ENCODE measurements at places on chromosomes 3 and 15.
A peak's percentile ranks its signal among the peaks of the same experiment; 100 is the strongest.

- DNase-seq = no peak
Observed at GRCh38 chr3:58241306-58242044, 3.9 kb downstream of the ABHD6 start.

DNA sequence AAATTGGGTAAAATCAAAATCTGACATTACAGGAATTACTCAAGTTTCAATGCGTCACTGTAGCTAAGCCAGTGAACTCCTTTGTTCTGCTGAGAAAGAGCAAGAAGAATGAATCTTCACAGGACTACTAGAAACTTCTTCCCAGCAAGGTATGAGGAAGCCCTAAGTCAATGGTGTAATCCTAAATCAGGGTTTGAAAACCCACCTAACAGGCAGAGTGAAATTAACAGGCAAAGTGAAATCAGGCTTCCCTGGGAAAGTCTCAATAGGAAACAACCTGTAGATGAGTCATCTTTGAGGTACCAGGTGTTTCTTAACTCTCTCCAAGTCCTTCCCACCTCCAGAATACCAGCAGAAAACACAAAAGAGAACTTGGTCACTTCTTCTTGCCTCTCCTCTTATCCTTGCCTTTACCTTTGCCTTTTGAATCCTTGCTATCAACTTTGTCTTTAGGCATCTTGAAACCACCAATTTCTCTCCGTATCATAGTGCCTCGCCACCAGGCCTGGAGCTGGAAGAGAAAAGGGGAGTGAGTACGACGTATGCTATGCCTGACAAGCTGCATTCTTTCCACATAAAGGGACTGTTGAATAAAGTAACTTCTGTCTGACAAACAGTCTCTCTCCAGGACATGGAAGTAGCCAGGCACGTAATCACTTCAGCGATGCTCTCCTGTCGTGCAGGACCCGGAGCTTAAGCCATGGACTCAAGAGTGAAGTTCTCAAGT lies 60.6 kb upstream of the RPL35A start:
- no peak for DNase-seq

GRCh38 chr3:40299130-40299720 lies 10.3 kb upstream of the EIF1B start:
- DNase-seq = no peak

DNA sequence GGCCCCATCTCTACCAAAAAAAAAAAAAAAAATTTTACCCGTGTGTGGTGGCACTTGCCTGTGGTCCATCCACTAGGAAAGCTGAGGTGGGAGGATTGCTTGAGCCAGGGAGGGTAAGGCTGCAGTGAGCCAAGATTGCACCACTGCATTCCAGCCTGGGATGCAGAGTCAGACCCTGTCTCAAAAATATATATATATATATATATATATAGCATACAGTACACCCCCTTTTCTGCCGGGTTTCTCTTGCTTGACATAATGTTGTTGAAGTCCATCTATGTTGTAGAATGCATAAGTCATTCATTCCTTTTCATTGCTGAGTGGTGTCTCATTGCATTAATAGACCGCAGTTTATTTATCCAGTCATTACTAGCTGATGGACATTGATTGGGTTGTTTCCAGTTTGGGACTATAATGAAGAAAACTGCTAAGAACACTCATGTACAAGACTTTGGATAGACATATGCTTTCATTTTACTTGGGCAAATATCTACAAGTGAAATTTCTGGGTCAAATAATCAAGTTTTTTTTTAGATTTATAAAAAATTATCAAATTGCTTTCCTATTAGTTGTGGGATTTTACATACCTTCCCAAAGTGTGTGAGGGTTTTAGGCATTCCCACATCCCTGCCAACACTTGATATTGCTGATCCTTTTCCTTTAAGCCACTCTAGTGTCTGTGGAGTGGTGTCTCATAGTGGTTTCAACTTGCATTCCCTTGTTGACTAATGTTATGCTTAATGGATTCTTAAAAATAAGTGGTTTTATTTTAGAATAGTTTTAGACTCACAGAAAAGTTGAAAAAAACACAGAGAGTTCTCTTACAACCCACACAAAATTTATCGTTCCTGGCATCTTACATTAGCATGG lies 2.1 kb upstream of the PRR20G start:
- no peak for DNase-seq

- no peak for DNase-seq
Observed at GRCh38 chr3:72432246-72432645, 416.0 kb downstream of the SHQ1 start.

GRCh38 chr15:46088486-46089445 lies 453.9 kb downstream of the SQOR start:
- DNase-seq = no peak

DNA sequence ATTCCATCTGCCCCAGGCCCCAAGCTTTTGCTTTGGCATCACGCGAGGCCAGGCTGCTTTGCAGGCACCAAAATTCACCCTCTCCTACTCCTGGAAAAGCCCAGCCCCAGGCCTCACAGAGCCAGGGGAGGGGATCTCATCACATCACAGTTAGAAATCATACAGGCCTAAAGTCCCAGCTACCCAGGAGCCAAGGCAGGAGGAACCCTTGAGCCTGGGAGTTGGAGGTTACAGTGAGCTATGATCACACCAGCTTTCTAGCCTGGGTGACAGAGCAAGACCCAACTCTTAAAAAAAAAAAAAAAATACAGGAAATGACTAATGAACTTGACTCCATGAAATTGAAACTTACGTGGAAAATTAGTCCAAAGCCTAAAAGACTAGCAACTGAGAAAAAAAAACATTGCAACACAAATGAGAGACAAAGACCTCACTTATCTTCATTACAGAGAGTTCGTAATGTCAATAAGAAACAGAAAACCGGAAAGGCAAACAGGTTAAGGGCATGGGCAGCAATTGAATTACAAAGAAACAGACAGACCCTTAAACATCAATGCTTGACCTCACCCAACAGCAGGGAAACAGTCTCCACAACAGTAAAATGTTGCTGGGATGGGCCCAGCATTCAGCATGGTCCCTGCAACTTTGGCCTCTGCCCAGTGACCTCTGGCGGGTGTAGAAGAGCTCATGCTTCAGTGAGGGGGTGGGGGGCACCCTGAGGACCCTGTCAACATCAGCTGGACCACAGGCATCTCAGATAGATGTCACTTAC lies 151.5 kb downstream of the LRRK1 start:
- peak; percentile 5 for DNase-seq

DNA sequence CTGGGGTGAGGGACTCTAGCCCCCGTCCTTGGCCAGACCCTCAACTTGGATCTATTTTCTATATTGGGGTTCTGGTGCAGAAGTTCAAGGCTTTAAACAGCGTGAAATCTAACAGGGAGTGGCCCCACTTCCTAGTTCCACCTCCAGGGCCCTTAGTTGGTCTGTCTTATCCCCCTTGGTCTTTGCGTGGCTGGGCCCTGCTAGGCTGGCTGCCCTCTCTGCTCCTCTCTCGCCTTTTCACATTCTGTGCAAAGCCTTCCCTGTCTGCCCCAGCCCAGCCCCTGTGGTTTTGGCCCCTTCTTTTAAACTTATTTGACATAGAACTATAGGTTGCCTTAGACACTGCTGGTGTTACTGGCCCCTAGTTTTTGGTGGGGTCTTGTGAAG lies 5.6 kb downstream of the PPCDC start:
- no peak for DNase-seq

DNA sequence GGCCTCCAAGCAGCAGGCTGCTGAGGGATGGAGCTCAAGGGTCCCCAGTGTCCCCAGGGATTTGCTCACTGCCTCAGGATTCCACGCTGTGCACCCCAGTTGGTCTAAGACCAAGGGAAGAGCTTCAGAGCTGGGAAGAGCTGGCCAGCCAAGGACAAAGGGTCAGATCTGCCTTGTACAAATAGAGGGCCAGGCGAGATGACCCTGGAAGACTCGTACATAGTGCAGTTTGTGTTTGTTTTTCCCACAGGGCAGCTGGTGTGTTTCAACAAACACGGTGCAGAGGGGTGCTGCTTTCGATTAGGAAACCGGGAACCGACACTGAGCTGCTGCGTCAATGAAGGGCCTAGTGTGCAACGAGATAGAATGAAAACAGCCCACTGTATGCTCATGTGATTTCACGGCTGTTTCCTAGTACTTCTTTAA lies 56.1 kb upstream of the TRPM1 start:
- no peak for DNase-seq

- DNase-seq = peak; percentile 38
Observed at GRCh38 chr3:38834110-38834509, 18.1 kb upstream of the SCN10A start.

DNA sequence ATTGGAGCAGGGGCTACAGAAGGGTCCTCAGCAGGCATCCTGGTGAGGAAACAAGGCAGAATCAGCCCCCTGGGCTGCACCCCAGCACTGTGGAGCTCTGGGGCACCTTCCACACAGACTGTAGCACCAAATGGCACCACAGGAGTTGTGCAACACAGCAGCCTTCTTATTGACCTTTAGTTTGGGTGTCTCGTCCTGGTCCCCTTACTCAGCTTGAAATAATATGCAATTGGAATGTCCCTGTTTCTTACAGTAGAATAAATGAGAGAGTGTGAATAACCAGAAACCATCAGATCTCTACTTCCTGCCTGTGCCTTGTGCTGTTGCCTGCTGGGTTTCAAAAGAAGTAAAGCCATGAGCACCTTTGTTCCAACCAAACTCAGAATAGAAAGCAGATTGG lies 44.5 kb downstream of the RPLP1 start:
- DNase-seq = no peak

DNA sequence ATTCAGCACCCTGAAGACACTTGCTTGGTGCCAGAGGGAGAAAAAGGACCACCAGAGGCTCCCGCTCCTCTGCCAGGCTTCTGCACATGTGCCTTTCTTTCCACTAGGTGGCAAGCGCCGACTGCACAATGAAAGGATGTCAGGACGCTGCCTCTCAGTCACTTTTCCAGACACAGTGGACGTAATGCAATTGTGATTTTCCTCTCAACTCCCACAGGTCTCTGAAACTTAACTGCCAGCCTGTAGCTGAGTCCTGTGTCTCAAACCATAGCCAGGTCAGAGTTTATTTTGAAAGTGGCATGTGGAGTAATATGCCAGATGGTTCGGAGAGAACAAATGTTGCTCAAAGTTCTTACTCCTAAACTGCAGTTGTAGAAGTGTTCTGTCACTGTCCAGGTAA lies 162.9 kb downstream of the ITPR1 start:
- no peak for DNase-seq

DNA sequence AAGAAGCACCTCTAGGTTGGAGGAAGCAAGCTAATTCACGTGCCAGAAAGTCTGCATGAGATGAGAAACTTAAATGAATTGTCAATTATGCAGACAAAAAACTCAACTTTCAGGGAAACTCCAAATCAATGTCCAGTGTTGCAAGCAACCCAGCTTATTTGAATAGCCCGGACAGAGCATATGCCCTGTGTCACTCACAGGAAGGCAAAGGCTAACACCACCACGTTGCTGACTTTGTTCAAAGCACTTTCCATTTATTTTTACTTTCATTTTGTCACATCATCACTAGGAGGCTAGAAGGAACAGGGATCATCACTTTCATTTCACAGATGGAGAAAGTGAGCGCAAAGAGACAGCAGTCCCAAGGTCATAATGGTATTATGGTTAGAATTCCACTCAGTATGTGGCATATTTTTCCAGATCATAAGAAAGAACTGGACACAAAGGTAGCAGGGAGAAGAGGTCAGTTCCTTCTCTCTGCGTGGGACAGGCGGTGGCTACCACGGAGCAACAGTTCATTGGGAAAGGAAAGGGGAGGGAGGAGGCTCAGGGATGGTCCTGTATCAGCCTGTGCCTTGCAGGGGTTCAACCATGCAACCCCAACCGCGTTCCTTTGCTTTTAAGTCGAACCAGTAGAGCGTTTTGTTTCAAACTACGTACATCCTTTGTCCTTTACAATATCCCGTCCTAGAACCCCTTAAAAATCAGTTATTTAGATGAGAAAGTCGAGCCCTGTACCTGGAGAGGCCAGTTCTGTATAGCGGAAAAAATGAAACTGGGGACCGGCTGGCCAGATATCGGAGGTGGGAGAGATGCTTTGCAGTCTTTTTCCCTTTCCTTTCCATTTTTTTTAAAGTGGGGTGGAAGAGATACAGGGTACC lies 1.1 kb downstream of the HEG1 start:
- DNase-seq = peak; percentile 12

GRCh38 chr3:177642042-177642803 lies 444.9 kb upstream of the TBL1XR1 start:
- DNase-seq = peak; percentile 8

GRCh38 chr3:36891701-36892160 lies 53.1 kb downstream of the TRANK1 start:
- DNase-seq = no peak

- DNase-seq = no peak
Observed at GRCh38 chr15:78977091-78977571, 32.3 kb upstream of the CTSH start.

- no peak for DNase-seq
Observed at GRCh38 chr3:110562621-110563020, 509.0 kb upstream of the NECTIN3 start.

DNA sequence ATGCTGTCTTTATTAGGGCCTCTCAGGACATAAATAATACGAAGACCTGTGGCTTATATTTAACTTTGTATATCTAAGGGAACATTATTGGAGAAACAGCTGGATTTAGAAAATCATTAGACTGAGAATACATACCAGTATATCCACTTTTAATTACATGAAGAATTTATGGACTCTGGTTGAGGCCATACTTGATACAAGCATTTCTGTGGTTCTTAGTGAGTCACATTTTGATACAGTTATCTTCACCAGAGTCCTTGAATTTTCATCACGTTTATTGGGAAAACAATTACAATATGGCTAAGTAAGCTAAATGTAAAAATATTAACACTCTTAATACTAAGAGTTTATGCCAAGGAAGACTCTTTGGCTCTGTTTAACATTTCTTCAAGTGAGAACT lies 9.9 kb downstream of the KIF23 start:
- no peak for DNase-seq

GRCh38 chr3:167861649-167862048 lies 126.1 kb downstream of the SERPINI1 start:
- DNase-seq = no peak

DNA sequence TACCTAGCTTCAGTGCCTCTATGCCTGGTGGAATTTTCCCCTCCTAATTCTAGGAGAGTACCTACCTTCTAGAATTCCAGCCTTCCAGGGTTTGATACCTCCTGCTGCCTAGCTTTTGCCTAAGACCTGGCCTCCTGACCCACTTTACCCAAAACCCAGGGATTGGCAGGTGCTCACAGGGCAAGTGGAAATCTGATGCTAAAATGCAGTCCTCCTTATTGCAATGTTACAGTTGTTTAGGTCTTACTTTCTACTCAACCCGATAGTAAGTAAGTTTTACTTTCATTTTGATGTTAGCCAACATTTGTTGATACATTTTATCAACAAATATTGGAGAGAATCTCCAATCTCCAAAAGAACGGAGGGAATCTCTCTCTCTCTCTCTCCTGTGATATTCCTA lies 275.9 kb downstream of the DOCK3 start:
- DNase-seq = no peak

DNA sequence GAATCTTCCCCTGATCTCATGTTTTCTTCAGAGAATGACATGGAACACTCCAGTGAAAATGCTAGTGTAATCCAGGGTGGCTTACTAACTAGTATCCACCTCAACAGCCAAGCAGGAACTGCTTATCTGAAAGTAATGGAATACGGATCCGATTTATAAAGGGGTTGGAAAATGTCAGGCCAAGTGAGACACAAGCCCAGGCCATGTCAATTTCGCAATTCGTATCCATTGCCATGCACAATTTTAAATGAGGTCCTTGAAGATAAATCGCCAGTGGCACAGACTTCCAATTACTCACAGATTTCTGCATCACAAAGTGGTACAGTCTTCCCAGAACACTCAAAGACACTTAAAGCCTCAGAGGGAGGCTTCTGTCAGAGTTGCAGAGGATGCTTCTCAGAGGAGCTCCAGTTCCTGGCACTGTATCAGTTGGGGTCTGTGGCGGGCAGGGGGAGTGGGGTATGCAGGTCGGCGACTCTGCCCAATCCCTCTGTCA lies 16.5 kb upstream of the FAM240A start:
- no peak for DNase-seq

GRCh38 chr15:42623951-42624350 lies 48.5 kb downstream of the STARD9 start:
- no peak for DNase-seq
